Muscle of back (tissue), 13 donors: ENCODE measurements at places on chromosomes 11 and 22. TPM values are rescaled to one million over a fixed set of nuclear protein-coding genes. Genes with fewer than 3 reads are reported as not detected.

- no peak for DNase-seq
Measured at GRCh38 chr11:116373104-116373944, 399.5 kb downstream of the BUD13 start.

DNA sequence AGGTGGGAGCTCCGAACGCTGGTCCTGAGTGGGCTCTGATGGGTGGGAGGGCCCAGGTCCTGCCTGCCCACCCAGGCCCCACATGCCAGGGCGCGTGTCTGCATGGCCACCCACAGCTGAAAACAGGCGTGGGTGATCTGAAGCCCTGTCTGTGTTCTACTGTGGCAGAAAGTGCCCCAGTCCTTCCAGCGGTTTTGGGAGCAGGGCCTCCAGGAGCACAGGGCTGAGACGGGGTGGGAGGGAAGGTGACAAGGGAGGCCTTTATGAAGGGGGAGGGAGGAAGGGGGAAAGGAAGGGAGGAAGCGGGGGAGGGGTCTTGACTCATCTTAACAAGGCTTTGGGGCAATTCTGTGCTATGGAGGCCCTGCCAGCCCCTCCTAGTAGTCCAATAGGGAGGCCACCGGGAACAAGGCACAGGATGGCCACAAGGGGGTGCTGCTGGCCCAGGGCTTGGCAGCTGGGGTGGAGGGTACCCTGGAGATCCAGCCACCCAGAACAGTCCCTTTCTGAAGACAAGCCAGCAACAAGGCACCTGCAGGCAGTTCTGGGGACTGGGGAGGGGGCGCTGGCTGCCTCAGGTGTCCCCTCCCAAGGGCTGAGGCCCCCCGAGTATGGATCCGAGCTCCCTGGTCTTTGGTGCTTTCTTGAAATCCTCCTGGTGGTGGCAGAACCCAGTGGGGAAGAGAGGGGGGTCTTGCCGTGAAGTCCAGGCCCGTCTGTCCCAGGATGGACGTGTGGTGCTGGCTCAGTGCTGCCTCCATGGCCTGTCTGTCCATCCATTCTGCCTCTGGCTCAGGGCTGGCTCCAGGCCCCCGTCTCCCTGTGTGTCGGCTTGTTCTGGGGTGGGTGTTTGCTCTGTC, 6.3 kb upstream of the FADS3 start:
- peak; percentile 56 for DNase-seq

DNA sequence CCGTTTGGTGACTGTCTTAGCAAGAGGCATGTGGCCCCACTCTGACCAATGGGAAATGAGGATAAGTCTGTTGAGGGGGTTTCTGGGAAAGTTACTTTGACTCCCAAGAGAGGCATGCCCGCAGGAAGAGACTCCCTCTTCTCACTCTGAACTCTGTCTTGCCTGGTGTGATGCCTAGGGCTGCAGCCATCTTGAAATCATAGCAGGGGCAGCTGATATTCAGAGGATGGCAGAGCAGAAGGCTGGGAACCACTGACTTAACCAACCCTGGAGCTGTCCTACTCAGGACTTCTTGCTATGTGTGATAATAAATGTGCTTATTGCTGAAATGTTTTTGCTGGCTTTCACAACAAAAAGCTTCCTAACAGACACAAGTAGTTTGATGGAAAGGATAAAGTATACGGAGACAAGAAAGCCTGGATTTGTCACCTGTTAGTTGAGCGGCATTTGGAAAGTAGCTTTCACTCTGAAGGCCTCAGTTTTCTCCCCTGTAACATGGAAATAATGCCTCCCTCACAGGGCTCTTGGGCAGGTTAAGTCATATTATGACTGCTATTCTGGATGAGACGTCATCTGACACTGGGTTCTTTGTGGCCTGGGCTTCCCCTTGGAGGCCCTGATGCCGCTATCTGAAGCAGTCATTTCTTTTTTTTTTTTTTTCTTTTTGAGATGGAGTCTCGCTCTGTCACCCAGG, 128.5 kb downstream of the CEP164 start:
- no peak for DNase-seq

- no peak for DNase-seq
Measured at GRCh38 chr11:73415854-73416615, 39.8 kb downstream of the RELT start.

DNA sequence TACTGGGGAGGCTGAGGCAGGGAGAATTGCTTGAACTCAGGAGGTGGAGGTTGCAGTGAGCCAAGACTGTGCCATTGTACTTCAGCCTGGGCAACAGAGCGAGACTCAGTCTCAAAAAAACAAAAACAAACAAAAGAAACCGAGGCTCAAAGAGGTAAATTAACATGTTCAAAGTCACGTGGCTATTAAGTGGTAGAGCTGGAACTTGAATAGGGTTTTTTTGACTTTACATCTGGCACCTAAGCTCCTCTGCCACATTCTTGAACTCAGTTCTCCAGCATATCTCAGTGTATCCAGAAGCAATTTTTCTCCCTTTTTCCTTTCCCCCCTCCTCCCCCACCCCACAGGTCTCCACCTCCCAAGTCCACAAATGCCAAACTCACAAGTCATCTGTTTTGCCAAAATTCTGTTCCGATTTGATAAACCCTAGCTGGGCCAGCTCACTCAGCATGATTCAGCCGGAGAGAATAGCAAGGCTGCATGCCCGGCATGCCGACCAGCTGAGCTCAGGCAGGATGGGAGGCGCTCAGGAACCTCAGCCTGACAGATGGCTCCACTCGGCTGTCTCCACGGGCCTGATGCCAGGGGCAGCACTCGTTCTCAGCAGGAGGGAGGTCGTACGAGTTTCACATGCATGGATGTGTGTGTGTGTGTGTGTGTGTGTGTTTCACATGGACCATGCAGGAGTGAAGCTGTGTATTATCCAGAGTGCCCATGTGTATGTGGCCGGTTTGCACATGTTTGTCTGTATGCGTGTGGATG, 63.2 kb upstream of the RRAS2 start:
- DNase-seq: peak; percentile 99

DNA sequence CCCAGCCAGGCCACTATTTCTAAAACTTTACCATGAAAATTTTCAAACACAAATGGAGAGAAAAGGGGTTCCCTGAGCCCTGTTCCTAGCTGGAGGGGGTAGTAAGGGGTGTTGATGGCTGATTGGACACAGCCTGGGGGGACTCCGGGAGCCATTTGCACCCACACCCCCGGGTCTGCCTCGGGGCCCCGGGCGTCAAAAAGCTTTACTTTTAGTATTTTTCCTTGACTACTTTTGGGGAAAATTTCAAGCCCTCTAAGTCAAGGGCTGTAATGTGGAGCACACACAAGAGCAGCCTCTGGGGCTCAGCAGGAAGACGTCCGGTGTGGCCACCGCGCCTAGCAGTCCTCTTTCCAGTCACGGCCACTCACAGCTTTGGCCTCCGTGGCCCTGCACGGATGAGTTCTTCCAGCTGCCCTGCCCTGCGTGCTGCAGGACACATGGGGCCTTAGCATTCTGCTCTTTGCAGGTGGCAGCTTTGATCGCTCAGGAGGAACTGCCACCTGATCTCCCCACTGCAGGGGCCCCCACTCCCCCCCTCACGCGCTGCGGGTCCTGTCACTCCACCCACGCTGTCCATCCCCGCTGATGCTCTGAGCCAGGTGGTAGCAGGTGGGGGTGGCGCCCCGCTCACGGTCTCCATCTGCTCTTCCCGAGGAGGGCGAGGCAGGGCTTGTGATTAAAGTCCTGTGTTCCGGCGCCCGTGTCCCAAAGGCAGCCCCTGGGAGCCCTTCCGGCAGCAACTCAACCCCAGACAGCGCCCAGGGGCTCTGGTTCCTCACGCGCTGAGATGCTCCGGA, 14.4 kb downstream of the RNH1 start:
- no peak for DNase-seq

DNA sequence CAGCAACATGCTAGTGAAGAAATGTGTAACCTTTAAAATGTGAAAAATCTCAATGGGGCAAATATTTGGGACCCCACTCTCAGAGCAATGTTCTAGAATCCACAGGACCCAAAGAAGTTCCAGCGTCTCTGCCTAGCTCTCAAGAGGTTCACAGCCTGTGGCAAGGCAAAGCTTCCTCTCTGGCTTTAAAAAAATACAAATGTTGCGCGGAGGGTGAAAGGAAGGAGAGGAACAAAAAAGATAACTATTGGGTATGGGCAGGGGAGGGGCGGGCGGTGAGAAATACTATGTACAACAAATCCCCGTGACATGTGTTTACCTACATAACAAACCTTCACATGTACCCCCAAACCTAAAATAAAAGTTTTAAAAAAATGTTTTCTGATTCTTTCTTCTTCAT, 53.6 kb downstream of the PITPNB start:
- no peak for DNase-seq

GRCh38 chr11:94150704-94151685, 22.4 kb downstream of the PANX1 start:
- no peak for DNase-seq

DNA sequence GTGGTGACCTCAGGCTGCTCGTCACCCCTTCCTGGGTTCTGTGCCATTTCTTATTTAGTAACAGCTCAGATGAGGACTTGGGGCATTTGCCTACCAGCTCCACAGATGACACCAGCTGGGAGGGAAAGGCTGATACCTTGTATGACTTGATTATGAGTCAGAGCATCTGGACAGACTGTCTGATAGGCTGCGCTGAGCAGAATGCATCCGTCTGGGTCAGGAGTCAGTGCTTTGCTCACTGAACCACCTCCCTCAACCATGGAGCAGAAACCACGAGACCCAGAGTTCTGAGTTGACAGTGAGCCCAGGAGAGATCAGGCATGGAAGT, 6.8 kb downstream of the ST14 start:
- peak; percentile 61 for DNase-seq

DNA sequence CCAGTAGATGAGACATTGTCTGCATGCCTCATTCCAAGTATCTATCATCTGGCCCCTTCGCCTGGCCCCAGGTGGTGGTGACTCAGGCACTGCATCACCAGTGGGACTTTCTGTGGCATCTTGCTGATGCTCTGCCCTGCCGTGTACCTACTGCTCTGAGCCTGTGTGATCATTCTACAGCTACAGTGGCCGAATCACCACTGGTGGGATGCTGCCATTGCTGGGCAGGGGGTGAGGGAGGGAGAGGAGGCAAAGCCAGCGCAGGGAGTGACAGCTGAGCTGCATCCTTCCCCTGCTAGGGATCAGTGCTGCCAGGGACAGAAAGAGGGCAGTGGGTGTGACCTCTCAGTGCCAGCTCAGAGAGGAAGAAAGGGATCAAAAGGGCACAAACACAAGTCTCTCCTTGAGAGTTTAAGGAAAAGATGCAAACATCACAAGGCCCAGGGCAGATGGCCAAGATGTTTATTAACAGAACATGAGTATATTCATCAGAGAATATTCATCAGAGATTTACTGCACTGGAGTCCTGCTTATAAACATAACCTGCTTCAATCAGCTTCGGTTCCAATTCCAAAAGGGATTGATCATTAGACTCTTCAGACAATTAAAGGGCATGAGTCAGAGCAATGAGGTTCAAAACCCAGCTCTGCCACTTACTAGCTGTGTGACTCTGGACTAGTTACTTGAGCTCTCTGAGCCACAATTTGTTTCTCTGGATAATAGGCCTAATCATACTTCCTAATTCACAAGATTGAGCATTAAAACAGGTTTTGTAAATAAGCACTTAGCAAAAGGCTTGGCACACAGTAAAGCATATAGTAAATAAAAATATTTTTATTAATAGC, 109.8 kb downstream of the NAT10 start:
- no peak for DNase-seq

- DNase-seq: no peak
Measured at GRCh38 chr11:46991391-46991790, 54.8 kb downstream of the CSTPP1 start.

DNA sequence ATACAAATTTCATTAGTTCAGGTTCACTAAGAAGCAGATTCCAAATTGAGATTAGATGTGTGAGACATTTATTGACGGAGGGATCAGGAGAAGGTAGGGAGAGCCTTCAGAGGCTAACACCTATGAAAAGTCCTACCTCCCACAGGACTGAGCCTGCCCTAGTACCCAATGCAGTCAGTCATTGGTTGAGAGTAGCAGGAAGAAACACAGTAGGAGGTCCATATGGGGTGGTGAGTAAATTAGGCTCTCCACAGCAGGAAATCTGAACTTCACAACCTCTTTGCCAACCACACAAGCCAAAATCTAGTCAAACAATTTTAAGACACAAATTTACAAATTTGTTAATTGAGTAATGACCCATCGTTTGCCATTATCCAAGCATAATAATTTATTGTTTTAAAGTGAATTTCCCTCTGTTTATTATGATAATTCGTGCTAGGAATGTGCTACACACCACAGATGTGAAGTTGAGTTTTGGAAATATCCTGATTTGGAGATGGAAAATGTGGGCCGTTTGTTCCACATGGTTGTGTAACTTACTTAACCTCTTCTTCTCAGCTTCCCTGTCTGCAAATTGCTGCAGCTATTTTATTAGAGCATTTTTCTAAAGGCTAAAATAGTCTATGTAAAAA, 542.1 kb downstream of the ETS1 start:
- DNase-seq: no peak

DNA sequence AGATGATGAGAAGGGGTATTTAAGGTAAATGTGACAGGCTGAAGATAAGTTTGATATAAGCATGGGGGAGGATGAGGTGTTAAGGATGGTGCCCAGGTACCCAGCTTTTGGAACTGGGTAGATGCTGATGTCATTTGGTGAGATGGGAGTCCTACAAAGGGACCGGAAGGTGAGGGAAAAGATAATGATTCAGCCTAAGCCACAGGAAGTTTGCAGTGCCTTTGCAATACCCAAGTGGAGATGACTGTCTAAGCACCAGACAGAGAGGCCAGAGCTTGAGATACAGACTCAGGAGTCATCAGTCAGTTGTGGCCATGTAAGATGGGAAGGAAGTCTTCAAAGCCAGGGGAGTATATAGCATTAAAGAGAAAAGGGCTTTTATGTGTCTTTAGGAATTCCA, 30.0 kb upstream of the SMCO4 start:
- DNase-seq: no peak

DNA sequence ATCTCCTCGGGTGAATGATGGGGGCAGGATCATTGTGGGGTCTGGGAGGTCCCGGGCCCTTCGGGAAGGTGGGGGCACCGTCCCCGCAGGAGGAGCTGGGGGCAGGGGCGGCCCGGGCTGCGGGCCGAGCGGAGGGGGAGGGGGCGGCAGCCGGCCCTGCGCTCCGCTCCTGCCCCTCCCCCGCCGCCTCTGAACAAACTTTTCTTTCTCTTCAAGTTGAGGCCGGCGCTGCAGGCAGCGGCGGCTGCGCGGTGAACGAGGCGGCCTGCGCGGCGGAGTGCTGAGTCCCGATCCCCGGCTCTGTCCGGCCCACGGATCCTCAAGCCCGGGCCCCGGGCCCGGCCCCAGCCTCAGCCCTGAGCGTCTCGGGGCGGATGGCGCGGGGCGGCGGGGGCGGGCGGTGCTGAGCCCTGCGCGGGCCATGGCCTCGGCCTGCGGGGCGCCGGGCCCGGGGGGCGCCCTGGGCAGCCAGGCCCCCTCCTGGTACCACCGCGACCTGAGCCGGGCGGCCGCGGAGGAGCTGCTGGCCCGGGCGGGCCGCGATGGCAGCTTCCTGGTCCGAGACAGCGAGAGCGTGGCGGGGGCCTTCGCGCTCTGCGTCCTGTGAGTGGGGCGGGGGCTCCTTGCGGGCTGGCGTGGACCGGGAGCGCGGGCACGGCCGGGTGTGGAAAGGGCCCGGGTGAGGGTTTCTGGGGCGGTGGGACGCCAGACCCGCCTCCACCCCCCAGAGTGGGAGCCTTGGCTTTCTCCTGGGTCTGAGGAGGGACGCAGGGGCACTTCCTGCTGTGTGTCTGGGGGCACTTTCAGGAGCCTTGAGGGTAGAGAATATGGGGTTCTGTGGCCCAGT, at the start of gene INPPL1:
TSS of gene INPPL1 (plus strand) at position 204 of the 847 bp plus-strand sequence. CDS start at position 422, 218 bp downstream.
- DNase-seq: peak; percentile 33

Gene KRTAP5-8
- 0.17 TPM for polyA plus RNA-seq

Gene LDHAL6A
- polyA plus RNA-seq: 0.13 TPM

Gene TBX1
- polyA plus RNA-seq: 8.7 TPM

Gene GVQW3
- 5.7 TPM for polyA plus RNA-seq

Gene SSRP1
- polyA plus RNA-seq: 91.4 TPM

Gene C11orf52
- 2.7 TPM for polyA plus RNA-seq

Gene RPUSD4
- polyA plus RNA-seq: 33.2 TPM

Gene TMEM41B
- 17.9 TPM for polyA plus RNA-seq

Gene P2RX6
- polyA plus RNA-seq: 16.8 TPM

Gene KRTAP5-1
- polyA plus RNA-seq: 0.67 TPM
